ENCODE measurements at places on chromosomes 6 and 20.

DNA sequence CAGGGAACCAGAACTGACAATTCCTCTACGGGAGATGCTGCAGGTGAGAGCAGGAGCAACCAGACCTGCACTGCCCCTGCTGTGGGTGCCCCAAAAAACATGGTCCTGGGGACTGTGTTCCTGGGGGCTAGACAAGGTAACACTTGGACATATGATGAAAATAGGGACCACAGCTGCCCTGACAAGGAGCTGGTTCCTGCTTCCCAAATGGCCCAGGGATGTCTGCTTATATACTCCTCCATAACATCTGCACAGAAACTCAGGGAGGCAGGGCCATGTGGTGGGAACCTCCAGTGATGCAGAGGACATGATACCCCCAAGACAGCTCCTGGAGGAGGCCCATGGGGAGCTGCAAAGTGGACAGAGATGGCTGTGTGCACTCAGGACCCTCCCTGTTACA lies 19.8 kb downstream of the HLA-F start:
- DNase-seq: no peak

DNA sequence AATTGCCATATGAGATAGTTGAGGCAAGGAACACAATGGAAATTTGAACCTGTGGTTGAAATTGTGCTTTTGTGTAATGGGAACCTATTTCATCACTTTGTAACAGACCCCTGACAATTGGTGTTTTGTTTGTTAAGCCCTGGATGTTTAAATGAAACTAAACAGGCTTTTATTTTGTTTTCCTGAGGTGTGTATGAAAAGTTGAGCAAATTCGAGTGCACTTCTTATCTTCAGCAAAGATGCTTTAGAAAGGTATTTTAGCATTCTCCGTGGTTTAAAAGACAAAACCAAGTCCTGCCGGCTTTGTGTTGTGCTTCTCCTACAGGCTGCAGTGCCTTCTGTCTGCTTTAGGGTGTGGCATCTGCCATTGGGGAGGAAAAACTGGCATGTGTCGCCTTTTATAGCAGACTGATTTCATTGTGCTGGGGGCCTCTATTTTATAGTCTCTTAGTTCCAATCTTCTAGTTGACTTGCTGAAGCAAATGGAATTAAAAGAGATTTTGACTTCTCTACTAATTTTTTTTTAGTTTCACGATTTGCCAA lies 2.2 kb upstream of the ARID1B start:
- DNase-seq: no peak

GRCh38 chr6:157885211-157885788 lies 62.3 kb downstream of the SNX9 start:
- DNase-seq: no peak

GRCh38 chr6:111417946-111418345 lies 65.1 kb downstream of the REV3L start:
- DNase-seq: no peak

DNA sequence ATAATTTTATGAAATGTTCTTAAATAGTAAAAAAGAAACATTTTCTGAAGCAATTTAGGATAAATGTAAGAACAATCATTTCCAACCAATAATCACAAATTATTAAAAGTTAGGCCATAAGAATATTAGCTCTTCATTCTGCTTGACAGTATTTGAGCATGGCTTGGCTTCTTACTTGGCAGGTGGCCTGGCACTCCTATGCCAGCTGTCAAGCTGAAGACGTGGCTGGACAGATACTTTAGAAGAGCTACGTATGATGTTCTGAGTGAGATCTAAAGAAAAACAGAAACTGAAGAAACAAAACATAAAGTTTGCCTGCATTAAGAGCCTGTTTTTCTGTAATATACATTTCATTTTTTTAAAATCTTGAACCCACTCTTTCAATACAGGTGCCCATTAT lies 438.9 kb downstream of the GRIK2 start:
- DNase-seq: no peak

DNA sequence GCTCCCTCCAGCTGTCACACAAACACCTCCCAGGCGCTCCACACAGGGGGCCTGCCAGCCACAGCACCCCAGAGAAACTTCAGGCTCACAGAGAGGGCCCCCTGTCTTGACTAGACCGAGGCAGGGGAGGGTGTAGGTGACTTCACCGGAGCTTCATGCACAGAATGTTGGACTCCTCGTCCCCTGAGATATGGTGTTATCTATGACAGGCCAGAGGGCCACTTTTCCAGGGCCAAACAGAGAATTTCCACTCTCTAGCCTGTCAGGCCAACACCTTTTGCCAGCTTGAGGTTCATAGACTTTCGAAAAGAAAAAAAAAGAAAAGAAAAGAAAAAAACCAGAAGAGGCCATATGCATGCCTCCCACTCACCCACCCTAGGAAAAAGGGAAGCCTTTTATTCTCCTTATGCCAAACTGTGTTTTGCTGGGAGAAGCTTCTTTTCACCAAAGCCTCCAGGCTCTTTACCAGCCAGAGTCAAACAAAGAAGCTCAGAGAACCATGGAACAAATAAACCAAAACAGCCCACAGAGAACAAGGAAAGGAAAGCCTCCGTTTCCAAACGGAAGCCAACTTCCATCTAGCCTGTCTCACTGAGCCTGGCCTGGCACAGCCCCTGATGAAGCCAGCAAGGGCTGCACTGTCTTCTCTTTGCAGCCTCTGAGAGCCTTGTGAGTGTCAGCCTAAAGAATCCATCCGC lies 313.2 kb upstream of the JARID2 start:
- no peak for DNase-seq

- DNase-seq: no peak
Observed at GRCh38 chr6:117531346-117531745, 48.9 kb downstream of the DCBLD1 start.

GRCh38 chr6:66725670-66726069 lies 1018.6 kb upstream of the EYS start:
- no peak for DNase-seq

- DNase-seq: peak; percentile 61
Observed at GRCh38 chr20:38723017-38723847, 1.1 kb upstream of the SLC32A1 start.

GRCh38 chr6:160927416-160927815 lies 64.2 kb upstream of the MAP3K4 start:
- DNase-seq: no peak

- no peak for DNase-seq
Observed at GRCh38 chr20:40305303-40305702, 383.7 kb downstream of the MAFB start.

DNA sequence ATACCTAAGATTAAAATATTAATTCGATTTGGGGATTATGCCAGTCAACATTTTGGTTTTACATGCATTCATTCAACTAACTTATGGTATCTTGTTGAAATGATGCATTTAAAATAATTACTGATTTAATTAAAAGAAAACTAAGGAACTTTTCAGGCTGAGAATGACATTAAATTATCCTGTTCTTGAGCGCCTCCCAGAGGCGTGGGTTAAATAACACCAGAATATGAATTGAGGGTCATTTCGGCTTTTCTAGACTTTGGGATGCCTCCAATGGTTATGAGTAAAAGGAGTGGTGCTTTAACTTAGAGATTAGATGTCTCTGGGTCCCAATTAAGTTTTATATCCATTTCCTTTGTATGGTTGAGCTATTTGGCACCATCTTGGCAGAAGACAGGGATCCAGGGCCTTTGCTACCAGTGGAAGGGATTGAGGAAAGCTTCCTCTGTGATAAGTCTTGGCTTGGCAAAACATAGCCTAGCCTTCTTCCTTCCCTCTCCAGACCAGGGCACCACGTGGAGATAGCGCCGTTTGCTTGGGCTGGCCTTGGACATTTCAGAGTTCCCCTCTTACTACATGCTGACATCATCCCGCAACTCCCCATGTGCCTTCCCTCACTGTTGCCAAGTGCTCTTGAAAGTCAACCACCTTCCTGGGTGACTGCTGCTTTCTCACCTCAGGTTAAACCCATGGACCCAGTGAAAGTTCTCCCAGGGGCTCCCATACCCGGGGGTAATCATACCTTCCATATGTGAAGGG lies 28.7 kb downstream of the GNAS start:
- DNase-seq: no peak

GRCh38 chr6:79895382-79896074 lies 51.8 kb downstream of the ELOVL4 start:
- DNase-seq: no peak

DNA sequence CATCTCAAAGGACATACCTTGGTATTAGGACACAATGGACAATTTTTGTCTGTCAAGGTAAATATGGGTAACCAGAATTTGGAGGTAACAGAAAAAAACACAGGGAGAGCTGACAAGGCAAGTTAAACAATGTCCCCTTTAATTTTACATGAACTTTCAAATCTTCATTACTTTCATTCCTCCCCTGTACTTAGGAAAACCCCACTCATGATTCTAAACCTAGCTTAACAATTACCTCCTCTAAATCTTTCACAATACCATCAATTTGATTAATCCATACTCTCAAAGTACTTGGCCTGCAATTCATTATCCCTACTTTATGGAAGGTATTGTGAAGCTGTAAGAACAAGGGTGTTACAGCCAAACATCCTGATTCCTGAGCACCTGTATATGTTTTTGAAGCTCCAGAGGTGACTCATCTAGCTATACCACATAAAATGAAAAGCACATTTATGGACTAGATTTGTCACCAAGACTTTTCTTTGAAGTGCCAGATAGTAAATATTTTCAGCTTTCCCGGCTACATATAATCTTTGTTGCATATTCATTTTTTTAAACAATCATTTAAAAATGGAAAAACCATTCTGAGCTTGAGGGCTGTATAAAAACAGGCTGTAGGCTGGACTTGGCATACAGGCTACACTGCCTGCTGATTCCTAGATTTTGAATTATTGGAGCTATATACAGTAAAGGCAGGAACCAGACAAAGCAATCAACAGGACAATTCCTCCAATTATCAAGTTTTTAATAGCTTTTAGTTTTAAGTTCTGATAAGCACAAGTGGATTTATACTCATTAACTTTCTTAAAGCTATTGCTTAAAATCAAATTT lies 22.9 kb downstream of the DEK start:
- no peak for DNase-seq

DNA sequence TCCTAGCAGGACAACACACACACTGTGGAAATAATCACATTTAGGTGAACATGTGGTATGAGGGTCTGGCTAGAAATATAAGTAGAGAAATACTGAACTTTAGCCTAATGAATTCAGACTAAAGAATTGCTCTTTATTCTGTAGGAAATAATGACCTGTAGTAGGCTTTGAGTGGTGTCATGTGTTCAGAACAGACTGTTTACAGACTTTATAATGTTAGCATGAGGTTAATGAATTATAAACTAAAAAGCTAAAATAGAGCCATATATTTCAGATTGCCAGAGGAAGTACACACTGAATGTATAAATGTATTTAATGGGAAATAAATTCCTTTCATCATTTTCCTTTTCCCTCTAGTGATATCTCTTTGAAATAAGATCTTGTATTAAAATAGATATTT lies 669.5 kb upstream of the EPHA7 start:
- no peak for DNase-seq

DNA sequence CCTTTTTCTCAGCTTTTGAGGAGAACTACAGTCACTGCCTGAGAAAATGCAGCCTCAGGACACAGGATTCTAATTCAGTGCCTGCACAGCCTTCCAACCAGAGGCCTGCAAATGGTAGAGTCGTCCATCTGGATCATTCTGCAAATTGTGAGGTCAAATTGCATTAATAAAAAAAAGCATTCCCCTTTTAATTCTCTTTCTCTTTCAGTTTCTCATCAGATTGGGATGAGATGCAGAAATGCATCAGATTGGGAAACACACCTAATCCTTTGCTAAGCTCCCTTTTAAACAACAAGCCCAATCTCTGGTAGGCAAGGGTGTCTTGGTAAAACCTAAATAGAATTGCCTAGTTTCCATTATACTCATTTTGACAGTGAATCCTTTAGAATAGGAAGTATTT lies 838.8 kb downstream of the MAFB start:
- DNase-seq: no peak

- DNase-seq: no peak
Observed at GRCh38 chr6:111437573-111437972, 45.4 kb downstream of the REV3L start.

- DNase-seq: no peak
Observed at GRCh38 chr20:52447225-52447551, 255.6 kb upstream of the ZFP64 start.

GRCh38 chr6:38079537-38079936 lies 260.0 kb downstream of the ZFAND3 start:
- DNase-seq: no peak

DNA sequence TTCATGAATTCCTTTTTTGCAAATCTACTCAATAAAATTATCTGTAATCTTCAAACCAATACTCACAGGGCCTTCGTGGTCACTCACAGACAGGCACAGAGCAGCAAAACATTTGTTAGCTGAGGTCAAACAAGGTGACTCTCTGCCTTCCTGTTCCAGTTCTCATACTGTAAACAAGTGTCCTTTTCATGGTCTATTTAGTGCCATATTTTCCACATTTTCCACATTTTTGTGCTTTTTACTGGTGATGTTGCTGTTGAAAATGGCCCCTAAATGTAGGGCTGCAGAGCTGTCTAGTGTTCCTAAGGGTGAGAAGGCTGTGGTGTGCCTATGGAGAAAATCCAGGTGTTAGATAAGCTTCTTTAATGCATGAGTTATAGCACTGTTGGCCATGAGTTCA lies 133.1 kb upstream of the COL21A1 start:
- DNase-seq: no peak

GRCh38 chr20:52948491-52948890 lies 23.7 kb upstream of the TSHZ2 start:
- no peak for DNase-seq

- peak; percentile 15 for DNase-seq
Observed at GRCh38 chr6:170085475-170086401, 205.1 kb downstream of the DLL1 start.

DNA sequence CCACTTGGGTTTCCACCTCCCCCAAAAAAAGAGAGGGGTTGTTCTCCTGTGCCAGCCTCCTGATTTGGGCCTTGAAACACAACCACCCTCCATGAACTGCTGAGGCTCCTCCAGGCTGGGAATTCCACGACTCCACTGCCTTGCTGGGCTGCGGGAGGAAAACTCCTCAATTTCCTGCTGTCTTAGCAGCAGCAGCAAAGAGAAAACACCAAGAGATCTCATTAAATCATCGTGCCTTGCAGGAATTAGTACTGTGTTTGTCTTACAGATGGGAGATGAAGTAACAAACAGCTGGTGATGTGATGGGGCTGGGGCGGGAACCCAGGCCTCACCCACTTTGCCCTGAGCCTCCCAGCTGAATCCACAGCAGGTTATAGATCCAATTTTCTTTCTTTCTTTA lies 29.0 kb downstream of the BPIFB1 start:
- no peak for DNase-seq

DNA sequence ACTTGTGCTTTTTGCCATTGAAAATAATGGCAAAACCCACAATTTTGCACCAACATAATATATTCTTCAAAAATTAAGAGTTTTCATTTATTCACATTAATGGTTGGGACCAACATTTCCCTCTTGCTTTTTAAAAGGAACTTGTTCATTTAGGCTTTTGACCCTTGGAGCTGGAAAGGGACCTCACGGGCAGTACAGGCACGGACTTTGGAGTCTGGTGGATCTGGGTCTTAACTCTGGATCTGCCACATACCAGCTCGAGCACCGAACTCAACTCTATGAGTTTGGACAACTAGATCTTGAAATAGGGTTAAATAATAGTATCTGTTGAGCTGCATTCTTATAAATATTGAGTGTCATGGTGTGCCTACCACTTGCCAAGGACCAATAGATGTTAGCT lies 37.2 kb downstream of the AFDN start:
- DNase-seq: no peak

Data from D341Med (cell line).